ENCODE measurements at places on chromosomes 2 and 18. TPM values are rescaled to one million over a fixed set of nuclear protein-coding genes. Genes with fewer than 3 reads are reported as not detected.

KCNIP3 gene
- total RNA-seq = 1.7 TPM

APLF gene
- total RNA-seq = 9.4 TPM

SLC14A1 gene
- 31.0 TPM for total RNA-seq

SERPINB12 gene
- not detected for total RNA-seq

STARD6 gene
- total RNA-seq = not detected

C2orf72 gene
- total RNA-seq = 0.33 TPM

SAG gene
- total RNA-seq = not detected

GRCh38 chr2:70895998-70896764 is 39.5 kb upstream of the ATP6V1B1 start:
- no peak for DNase-seq
- H3K4me1 ChIP-seq = no peaks in the 10 kb centered on the region
- H3K36me3 ChIP-seq = no peaks in the 10 kb centered on the region

DNA sequence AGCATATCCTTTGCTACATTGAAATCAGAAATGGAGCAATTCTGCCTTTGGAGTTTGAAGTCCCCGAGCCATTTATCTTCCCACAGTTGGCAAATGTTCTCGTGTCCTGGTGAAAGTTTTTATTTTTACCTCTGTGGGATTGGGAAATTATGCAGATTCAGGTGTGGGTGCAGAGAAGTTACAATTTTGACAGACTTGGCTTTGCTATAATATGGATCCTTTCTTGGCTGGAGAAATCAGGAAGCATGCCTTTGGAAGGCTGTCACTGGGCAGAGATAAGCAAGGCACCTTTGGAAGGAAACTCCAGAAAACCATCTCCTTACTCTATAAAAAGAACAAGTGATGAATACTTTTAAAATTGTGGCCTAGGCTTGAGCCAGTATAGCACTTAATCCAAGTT is 278.3 kb downstream of the SETBP1 start:
- H3K27ac ChIP-seq = no peak overlapping the region
- no peak overlapping the region for H3K4me3 ChIP-seq
- no peak for DNase-seq
- H3K4me1 ChIP-seq = no peaks in the 10 kb centered on the region

DNA sequence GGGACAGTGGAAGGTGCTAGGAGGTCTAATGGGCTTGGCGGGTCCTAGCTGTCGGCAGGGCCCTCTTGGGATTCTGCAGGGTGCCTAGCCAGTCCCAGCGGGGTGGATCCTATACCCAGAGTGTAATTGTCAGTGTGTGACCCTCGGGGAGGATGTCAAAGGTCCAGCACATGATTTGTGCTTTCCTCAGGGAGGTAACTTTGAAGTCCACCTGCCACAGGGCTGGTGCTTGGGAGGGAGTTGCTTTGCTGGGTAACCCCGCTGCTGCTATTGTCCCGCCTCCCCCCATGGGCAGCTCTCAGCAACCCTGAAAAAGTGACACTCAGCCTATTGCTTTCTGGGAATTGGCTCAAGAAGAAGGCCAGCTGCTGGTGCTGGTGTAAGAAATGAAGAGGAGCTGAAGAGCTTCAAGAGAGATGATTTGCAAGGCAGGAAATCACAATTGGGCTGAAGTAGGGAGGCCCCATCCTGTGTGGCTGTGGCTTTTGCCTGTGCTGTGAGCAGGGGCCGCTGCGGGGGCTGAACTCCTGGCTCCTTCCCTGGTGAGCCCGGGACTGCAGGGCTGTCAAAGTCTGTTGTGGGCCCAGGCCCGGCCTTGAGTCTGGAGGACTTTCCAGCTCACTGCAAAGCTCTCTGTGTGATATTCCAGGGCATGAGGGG is 36.4 kb downstream of the EMILIN2 start:
- H3K4me1 ChIP-seq = peaks cover 15% of the 10 kb centered on the region
- no peaks in the 10 kb centered on the region for H3K36me3 ChIP-seq
- H3K27ac ChIP-seq = no peak overlapping the region
- DNase-seq = no peak
- H3K4me3 ChIP-seq = no peak overlapping the region

- peaks cover 2% of the 10 kb centered on the region for H3K27me3 ChIP-seq
- no peak overlapping the region for H3K27ac ChIP-seq
- no peaks in the 10 kb centered on the region for H3K36me3 ChIP-seq
- no peaks in the 10 kb centered on the region for H3K4me1 ChIP-seq
- no peak overlapping the region for H3K4me3 ChIP-seq
- no peak for DNase-seq
Observed at GRCh38 chr2:85057226-85057962, 75.8 kb upstream of the TCF7L1 start.

DNA sequence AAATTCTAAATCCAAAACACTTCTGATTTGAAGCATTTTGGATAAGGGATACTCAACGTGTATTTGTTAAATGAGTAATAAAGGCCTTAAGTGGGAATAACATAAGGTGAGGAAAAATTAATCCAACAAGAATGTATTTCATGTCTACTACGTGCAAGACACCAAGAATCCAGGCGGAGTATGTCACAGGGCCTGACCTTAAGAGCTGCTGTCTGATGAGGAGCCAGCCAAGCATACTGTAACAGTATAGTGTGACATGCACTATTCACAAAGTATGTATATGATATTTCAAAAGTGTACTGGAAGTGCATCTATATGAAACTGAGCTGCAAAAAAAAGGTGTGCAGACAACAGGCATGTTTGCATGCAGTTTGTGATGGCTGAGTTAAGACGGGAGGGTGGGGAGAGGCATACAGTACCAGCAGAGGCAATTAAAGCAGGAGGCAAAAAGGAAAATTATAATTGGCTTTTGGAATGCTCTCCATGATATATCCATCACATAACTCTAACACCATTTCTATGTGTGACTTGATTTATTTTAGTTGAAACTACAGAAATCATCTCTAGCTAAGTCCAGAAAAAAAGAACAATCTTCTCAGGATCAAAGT is 18.2 kb downstream of the IWS1 start:
- H3K27ac ChIP-seq = peak overlapping the region; percentile 46
- no peaks in the 10 kb centered on the region for H3K27me3 ChIP-seq
- peaks cover 2% of the 10 kb centered on the region for H3K36me3 ChIP-seq
- peaks cover 13% of the 10 kb centered on the region for H3K4me1 ChIP-seq

- no peaks in the 10 kb centered on the region for H3K36me3 ChIP-seq
- no peak overlapping the region for H3K4me3 ChIP-seq
- no peaks in the 10 kb centered on the region for H3K27me3 ChIP-seq
- no peak overlapping the region for H3K27ac ChIP-seq
Observed at GRCh38 chr2:10336283-10336682, 33.6 kb downstream of the HPCAL1 start.

DNA sequence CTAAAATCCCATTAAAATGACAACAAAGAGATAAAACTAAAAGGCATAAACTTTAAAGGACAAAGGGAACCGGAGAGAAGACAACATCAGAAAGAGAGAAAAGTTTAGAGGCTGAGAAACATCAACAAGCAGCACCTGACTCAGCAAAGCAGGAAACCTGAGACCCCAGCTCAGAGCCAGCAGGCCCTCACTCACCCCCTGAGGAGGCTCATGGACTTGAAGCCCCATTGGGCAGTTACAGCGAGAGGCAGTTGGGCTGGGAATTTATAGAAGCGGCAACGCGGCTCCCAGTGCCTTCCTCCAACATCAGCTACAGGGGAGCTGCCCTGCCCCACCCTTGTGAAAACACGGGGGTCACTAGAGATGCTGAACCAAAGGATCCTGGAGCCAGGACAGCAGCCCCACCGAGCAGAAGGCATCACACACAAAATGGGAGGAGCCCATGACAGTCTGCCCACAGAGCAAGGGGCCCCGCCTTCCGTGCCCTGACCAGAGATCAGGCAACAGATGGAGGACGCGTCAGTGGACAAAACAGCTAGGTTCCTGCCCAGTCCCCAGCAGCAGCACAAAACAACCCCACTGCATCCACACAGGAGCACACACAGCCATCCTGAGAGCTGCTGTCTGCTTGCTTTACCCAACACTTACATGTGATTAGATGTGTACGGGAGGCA is 52.7 kb downstream of the CMPK2 start:
- no peaks in the 10 kb centered on the region for H3K4me1 ChIP-seq
- DNase-seq = no peak
- no peaks in the 10 kb centered on the region for H3K27me3 ChIP-seq
- H3K36me3 ChIP-seq = no peaks in the 10 kb centered on the region

- peak; percentile 83 for DNase-seq
- H3K36me3 ChIP-seq = peaks cover 4% of the 10 kb centered on the region
- no peaks in the 10 kb centered on the region for H3K27me3 ChIP-seq
- H3K4me1 ChIP-seq = peaks cover 10% of the 10 kb centered on the region
Observed at GRCh38 chr18:8816220-8816619, 110.9 kb downstream of the MTCL1 start.

- no peaks in the 10 kb centered on the region for H3K27me3 ChIP-seq
- H3K36me3 ChIP-seq = no peaks in the 10 kb centered on the region
- DNase-seq = no peak
- H3K4me3 ChIP-seq = no peak overlapping the region
Observed at GRCh38 chr2:53727921-53728320, 39.7 kb upstream of the CHAC2 start.

DNA sequence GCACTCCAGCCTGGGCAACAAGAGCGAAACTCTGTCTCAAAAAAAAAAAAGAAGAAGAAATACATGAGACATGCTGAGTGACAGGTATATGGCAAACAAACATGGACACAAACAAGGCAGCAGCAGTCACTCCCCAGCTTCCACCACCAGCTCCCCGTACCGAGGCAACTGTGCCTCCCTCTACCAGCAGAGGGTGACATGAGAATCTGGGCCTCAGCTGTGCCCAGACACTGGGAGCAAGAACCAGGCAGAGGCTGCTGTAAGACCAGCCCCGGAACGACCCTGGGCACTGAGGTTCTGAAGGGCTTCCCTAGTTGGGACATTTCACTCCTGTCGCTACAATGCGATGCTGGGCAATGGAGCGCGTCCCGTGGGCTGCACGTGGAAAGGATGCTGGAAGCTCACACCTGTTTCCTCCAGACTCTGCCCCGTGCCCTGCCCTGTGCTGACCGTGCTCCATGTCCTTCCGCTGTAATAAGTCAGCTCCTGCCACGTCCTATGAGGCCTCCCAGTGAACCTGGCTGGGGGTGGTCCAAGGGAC is 37.1 kb downstream of the BOK start:
- H3K36me3 ChIP-seq = peaks cover 2% of the 10 kb centered on the region
- no peak overlapping the region for H3K27ac ChIP-seq
- H3K4me3 ChIP-seq = no peak overlapping the region
- no peaks in the 10 kb centered on the region for H3K27me3 ChIP-seq
- H3K4me1 ChIP-seq = no peaks in the 10 kb centered on the region
- DNase-seq = no peak

DNA sequence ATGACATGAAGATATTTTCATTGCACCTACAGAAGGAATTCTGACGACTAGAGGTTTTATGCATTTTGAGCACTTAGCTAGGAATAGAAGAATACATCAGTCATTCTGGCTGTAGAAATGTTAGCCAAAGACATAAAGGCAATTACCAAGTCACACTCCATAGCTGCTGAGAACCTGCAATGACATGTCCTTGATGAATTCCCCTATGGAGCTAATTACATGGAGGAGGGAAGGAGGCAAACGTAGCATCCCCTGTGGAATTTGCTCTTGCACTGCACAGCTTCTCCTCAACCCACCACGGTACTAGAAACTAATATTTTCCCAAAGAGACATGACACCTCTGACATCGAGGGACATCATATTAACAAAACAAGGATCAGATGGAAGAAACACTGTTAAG is 174.0 kb upstream of the SESTD1 start:
- no peak for DNase-seq
- H3K4me1 ChIP-seq = no peaks in the 10 kb centered on the region
- H3K36me3 ChIP-seq = no peaks in the 10 kb centered on the region
- H3K27me3 ChIP-seq = no peaks in the 10 kb centered on the region
- no peak overlapping the region for H3K27ac ChIP-seq

- H3K27ac ChIP-seq = no peak overlapping the region
- H3K4me3 ChIP-seq = no peak overlapping the region
- peak; percentile 19 for DNase-seq
- H3K27me3 ChIP-seq = no peaks in the 10 kb centered on the region
- H3K4me1 ChIP-seq = no peaks in the 10 kb centered on the region
- H3K36me3 ChIP-seq = no peaks in the 10 kb centered on the region
Observed at GRCh38 chr2:206804326-206804725, 38.9 kb downstream of the FASTKD2 start.

GRCh38 chr2:138440759-138441158 is 60.8 kb upstream of the SPOPL start:
- no peaks in the 10 kb centered on the region for H3K36me3 ChIP-seq
- no peaks in the 10 kb centered on the region for H3K27me3 ChIP-seq
- H3K27ac ChIP-seq = no peak overlapping the region

- no peak overlapping the region for H3K4me3 ChIP-seq
- H3K4me1 ChIP-seq = no peaks in the 10 kb centered on the region
- no peak for DNase-seq
- no peak overlapping the region for H3K27ac ChIP-seq
Observed at GRCh38 chr2:158291544-158292180, 164.9 kb downstream of the CCDC148 start.

- H3K27me3 ChIP-seq = no peaks in the 10 kb centered on the region
- H3K4me3 ChIP-seq = no peak overlapping the region
- no peaks in the 10 kb centered on the region for H3K36me3 ChIP-seq
- no peaks in the 10 kb centered on the region for H3K4me1 ChIP-seq
Observed at GRCh38 chr2:82007071-82007664, 1702.6 kb upstream of the LRRTM1 start.

DNA sequence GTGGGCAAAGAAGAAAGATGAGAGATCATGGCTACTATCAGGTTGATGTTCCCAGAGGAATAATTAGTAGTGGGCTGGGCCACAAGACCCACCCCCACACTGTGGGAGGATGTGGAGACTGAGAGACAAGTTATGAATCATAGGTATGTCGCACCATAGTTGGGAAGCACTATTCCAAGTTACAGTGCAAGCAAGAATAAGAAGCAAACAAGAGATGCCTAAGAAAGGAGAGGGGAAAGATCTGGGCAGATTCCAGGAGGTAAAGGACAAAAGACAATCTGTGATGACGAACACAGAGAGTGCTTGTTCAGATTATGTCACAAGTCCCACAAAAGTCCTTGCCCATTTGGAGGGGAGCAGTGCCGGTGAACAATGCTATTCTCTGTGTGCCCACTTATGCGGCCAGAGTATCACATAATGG is 56.6 kb downstream of the FAM228A start:
- no peaks in the 10 kb centered on the region for H3K4me1 ChIP-seq
- DNase-seq = no peak
- H3K27ac ChIP-seq = no peak overlapping the region
- H3K27me3 ChIP-seq = no peaks in the 10 kb centered on the region
- no peaks in the 10 kb centered on the region for H3K36me3 ChIP-seq
